ENCODE measurements at places on chromosomes 7 and 10. TPM values are rescaled to one million over a fixed set of nuclear protein-coding genes. Genes with fewer than 3 reads are reported as not detected.

DNA sequence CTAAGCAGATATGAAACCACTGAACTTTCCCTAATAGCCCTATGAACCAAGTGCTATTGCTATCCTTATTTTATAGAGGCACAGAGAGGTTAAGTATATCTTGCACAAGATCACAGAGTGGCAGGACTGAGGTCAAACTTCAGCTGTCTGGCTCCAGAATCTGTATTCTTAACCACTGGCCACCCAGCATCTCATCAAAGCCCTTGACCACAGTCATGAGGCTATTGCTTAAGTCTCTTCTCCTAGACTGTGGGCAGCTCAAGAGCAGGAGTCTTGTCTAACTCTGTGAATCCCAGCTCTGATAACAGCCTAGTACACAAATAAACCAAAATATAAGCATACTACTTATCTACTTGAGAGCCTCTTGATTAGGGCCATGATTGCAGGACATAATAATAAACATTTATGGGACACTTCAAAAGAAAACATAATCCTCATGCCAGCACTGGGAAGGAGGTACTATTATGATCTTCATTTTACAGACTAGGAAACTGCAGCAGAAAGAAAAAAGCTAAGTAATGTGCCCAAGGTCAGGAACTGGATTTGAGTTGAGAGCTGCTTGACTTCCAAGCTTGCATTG, 22.4 kb upstream of the SMC3 start:
- DNase-seq: no peak

DNA sequence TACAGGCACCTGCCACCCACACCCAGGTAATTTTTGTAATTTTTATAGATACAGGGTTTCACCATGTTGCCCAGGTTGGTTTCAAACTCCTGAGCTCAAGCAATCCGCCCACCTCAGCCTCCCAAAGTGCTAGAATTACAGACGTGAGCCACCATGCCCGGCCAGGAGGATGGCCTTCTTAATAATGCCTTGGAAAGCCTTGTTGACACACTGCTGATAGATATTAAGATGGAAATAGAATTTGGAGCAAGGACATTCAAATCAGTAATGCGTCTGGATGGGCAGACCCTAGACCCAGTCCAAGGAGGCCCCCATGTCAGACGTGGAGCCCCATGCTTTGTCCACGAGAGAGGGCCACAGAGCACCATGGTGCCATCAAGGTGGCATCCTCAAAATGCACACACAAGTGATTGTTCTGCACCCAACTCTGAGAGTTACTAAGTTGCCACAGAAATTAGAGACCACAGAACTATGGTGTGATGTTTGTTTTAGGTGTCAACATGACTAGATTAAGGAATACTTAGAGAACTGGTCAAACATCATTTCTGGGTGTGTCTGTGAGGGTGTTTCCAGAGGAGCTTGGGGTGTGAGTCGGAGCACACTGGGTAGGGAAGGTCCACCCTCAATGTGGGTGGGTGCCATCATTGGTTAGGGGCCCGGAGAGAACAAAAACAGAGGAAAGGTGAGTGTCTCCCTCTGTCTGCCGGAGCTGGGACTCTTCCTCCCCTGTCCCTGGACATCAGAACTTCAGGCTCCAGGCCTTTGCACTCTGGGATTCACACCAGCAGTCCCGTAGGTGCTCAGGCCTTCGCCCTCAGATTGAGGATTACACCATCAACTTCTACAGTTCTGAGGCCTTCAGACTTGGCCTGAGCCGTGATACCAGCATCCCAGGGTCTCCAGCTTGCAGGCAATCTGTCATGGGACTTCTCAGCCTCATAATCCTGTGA, 34.5 kb downstream of the EBF3 start:
- DNase-seq: no peak

GRCh38 chr7:110786328-110786965, 304.5 kb upstream of the LRRN3 start:
- no peak for DNase-seq

- no peak for DNase-seq
Measured at GRCh38 chr7:4065190-4065589, 616.9 kb upstream of the FOXK1 start.

Gene NODAL
- not detected for total RNA-seq

GRCh38 chr7:151992375-151992774, 33.1 kb upstream of the GALNT11 start:
- peak; percentile 32 for DNase-seq

GRCh38 chr10:101773923-101774588, 1.9 kb downstream of the FGF8 start:
- no peak for DNase-seq

Gene PAX4
- total RNA-seq: not detected

DNA sequence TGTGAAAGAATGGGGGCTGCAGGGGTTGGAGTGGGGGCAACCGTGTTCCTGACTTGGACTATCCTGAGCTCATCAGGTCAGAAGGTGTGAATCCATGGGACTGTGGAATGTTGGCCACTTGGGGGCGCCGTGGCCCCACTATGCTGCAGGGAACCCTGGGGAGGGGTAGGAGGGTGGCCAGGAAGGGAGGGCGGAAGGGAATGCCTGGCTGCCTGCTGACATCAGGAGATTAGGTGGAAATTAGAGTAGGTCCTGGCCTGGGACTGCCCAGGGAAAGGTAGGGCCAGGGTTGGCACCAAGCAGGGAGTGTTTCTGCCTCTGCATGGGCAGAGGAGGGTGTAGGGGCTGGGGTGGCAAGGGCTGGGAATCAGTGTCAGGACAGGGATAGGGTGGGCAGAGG, 65.8 kb upstream of the PRSS58 start:
- DNase-seq: peak; percentile 43

Gene SHLD2
- total RNA-seq: 20.0 TPM

DNA sequence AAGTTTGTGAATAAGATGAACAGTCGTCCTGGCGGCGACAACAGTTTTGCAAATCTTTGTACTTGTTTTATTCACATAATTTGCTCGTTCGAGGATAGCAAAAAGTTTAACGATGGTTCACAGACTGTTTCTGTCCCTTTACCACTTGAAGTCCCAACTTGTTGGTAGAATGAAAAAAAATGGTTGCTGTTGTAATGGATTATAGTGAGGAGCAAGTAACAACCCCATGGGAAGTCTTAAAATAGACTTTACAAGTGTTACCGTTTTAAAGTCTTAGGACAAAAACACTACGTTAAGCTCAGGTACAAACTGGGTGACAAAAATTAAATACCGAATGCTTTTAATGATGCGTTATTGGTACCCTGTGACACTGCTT, 589 bp downstream of the LSM8 start:
- DNase-seq: no peak

- DNase-seq: no peak
Measured at GRCh38 chr10:101986624-101986971, 69.4 kb downstream of the ARMH3 start.

DNA sequence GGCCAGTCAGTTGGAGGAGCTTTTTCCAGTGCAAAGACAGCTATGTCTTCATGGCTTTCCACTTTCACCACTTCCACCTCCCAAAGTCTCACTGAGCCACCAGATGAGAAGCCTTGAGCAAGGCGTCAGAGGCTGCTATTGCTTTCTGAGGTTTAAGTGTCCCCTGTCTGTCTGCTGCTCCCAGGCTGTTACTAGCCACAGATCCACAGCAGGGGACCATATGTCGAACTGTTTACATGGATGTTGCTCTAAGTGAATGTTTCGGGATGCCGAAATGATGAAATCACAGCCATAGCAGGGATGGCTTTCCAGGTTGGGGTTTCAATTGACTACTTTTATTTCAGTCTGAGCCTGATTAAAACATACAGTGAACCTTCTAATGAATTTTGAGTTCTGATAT, 88.5 kb downstream of the AVL9 start:
- DNase-seq: no peak

DNA sequence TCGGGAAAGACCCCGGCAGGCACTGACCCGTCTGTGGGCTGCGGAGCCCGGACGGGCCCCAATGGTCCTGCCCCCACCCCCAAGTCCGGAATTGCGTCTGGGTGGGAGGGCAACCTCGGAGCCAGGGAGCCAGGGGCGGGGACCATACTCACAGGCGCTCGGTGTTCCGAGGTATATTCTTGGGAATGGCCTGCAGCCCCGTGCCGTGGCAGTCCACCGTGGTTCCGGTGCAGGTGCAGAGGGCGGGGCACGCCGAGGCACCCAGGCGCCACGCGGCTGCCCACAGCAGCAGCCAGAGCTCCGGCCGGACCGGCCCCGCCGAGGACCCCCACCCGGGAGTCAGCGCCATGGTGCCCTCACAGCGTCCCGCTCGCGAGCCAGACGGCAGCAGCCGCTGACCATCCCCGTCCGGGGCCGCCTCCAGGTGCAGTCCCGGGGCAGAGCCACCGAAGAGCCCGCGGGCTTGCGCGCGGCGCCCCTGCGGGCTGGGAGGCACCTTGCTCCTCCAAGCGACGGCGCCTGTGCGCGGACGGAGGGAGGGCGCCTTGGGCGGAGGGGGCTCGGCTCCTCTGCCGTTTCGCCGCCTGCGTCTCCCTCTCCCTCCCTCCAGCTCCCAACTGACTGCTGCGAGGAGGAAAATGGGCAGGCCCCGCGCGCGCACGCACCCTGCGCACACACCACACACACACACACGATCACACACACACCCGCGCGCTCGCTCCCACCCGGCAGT, at the start of gene SLIT1:
TSS of gene SLIT1 (minus strand) at position 634 of the 733 bp plus-strand sequence. CDS start at position 349, 285 bp downstream.
- no peak for DNase-seq

Gene DNAH11
- total RNA-seq: 0.06 TPM

Gene ASB10
- total RNA-seq: not detected
